ENCODE measurements at places on chromosomes 7 and 10. TPM values are rescaled to one million over a fixed set of nuclear protein-coding genes. Genes with fewer than 3 reads are reported as not detected.

DNA sequence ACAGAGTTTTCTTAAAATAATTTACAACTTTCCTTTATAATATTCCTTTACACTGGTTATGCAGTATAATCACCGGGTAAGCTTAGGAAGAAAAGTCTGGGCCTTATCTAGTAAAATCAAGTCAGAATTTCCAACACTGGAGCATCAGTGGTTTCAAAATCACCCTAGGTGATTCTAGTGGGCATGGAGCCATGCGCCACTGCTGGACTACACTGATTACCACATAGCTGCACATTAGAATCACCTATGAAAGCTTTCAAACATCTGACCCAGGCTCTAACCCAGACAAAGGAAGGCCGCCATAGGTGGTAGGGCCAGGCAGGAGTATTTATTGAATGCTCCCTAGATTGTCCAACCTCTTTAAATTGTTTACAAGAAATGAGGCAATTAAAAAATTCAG, 52.0 kb downstream of the NSUN6 start:
- DNase-seq, result no peak

DNA sequence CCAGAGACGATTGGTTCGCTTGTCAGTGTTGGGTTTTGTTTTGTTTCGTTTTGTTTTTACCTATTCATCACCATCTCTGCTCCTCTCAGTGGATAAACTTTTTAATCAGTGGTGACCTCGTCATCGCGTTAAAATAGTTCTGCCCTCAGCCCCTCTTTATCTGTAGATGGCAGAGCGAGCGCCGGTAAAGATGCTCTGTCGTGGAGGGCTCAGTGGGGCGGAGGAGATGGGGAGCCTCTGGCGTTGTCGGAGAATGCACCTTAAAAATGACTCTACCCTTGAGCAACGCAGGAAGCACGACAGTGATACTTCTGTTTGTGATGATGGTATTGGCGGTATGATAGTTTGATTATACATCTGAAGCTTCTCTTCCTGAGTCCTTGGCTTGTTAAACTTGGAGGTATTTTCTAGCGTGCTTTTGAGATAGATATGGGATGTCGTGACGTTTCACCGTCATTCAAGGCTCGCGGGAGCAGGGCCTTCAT, 554 bp downstream of the CSGALNACT2 start:
- DNase-seq, result peak; percentile 44

- peak; percentile 33 for DNase-seq
Measured at GRCh38 chr10:75019370-75019769, 92.1 kb upstream of the SAMD8 start.

- no peak for DNase-seq
Measured at GRCh38 chr10:101019440-101019703, 11.6 kb downstream of the PDZD7 start.

- DNase-seq, result no peak
Measured at GRCh38 chr10:7649673-7650300, 17.0 kb downstream of the ITIH5 start.

DNA sequence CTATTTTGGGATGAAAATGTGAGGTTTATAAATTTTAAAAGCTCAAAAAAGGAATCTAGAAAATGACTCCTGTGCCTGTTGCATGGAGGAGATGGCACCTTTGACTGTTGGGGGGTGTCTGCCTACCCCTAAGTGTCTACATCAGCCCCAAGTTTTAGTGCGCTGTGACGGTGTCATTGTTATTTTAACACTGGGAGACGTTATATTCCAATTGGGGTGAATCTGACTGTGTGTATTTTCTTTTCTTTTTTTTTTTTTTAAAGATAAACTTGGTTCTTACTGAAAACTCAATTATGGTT, 517 bp downstream of the SRGN start:
- DNase-seq, result no peak

DNA sequence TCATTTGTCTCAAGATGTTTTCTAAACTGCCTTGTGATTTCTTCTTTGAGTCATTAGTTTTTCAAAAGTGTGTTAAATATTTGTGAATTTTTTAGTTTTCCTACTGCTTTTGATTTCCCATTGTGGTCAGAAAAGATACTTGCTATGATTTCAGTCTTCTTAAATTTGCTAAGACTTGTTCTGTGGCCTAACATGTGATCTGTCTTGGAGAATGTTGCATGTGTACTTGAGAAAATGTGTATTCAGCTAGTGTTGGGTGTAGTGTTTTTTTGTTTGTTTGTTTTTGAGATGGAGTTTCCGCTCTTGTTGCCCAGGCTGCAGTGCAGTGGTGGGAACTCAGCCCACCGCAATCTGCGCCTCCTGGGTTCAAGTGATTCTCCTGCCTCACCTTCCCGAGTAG, 28.6 kb downstream of the BMPR1A start:
- no peak for DNase-seq

GRCh38 chr7:31054608-31055278, 2.6 kb downstream of the ADCYAP1R1 start:
- no peak for DNase-seq

DNA sequence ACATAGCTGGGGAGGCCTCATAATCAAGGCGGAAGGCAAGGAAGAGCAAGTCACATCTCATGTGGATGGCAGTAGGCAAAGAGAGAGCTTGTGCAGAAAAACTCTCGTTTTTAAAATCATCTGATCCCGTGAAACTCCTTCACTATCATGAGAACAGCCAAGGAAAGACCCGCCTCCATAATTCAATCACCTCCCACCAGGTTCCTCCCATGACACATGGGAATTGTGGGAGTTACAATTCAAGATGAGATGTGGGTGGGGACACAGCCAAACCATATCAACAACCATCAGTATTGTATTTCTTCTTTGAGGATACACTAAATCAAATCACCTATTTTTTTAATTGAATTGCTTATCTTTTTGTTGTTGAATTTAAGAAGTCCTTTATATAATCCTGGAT, 16.7 kb downstream of the POT1 start:
- no peak for DNase-seq

DNA sequence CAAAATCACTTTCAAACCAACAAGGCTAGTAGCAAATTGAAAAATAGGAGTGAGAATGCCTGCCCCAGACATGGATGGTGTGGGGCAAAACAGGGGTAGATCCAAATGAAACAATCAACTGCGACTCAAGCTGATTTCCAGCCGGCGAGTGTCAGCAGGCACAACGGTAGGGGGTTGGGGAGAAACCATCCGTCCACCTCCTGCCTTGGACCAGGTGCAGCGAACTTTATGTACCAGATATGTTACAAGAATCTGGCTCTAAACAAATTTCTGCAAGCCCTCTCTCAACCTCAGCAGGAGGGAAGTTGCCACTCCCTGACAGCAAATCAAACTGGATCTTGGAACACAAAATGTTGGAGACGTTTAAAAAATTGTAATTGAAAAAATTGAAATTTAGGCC, 45.2 kb downstream of the PYROXD2 start:
- DNase-seq, result no peak

GRCh38 chr7:155488483-155489127, 30.7 kb downstream of the EN2 start:
- DNase-seq, result no peak

DNA sequence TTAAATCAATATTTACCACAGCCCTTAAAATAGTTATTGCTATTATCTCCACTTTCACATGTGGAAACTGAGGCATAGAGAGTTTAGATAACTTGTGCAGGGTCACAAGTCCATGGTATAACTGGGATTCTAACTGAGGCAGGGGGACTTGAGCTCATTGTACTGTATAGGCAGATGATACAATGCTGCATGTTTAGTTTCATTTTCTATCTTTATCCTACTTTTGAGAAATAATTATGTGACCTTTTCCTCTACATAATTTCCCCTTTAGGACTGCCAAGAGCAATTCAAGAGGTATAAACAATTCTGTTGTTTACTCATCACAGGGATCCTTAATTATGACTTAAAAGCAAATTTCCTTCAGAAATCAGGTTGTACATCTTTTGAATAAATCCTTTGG, 193.1 kb downstream of the SUGCT start:
- peak; percentile 6 for DNase-seq

GRCh38 chr7:135075716-135076115, 72.2 kb upstream of the TMEM140 start:
- DNase-seq, result no peak

DNA sequence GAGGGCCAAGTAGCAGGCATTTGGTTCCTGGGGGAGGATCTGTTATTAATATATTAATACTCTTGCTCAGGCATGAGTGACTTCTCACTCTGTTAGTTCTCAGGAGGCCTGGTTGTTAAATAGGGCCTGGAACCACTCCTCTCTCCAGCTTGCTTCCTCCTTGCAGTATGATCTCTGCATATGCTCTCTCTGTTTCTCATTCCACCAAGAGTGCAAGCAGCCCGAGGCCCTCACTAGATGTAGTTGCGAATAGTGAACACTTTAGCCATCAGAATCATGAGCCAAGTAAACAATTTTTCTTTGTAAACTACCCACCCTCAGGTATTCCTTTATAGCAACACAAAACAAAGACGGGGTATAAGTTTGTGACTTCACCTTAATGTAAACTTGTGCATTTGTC, 784.3 kb downstream of the DNAJB9 start:
- DNase-seq, result no peak

DNA sequence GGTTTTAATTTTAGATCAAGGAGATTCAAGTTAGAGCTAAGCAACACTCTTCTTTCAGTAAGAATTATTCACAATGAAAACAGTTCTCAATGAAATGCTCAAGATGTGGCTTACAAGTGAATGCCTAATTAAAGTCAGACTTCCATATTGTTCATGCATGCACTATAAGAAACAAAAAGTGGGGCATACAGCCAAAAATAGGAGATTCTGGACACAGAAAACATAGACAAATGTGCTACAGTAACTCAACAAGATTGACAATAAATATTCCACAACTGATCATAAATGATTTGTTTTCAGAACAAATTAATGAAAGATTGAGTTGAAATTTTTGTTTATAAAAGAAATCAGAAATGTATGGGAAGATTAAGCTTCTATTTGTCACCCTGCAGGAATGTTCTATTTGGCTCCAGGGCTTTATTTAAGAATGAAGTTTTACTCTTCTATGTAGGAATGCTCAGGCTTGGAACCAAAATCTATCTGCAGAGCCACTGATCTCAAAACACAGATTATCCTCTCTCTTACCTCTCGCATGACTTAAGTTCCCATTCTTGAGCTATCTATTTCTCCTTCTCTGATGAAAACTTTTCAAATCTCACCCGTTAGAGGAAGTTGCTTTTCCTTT, 89.0 kb upstream of the PIP4K2A start:
- DNase-seq, result peak; percentile 79

GRCh38 chr10:16950656-16951601, 133.7 kb upstream of the RSU1 start:
- DNase-seq, result peak; percentile 38

DNA sequence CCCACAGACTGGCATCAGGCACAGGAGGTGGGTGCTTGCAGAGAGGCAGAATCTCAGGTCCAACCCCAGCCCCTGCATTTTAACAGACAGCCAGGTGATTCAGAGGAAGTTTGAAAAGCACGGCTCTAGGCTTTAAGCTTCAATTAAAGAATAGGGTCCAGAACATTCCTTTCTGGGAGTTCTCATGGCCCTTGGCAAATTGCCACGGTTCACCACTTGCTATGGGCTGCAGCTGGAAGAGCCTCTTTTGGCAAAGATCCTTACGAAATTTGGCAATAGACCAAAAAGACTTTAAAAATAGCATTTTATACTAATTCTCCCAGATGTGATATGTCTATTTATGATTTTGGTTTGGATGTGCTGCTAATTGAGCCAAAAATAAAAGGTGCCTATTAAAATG, 148.1 kb downstream of the ITGA8 start:
- DNase-seq, result peak; percentile 54

DNA sequence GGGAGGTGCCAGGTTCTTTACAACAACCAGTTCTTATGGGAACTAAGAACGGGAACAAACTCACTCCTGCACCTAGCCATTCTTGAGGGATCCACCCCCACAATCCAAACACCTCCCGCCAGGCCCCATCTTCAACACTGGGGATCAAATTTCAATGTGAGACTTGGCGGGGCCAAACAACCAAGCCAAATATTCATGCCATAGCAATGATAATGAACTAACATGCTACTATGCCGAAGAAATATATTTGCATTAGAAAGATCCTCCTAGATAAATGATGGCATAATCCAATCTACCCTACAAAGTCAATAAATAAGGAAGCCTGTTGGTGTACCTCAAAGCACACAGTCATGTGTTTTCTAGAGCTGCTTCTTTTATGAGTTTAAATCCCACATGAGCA, 57.6 kb downstream of the CCDC71L start:
- DNase-seq, result no peak

Gene IDI2
- not detected for total RNA-seq

Gene GTF2IRD2
- total RNA-seq, result 8.2 TPM

Gene CALML3
- total RNA-seq, result not detected

Gene MOGAT3
- total RNA-seq, result not detected

Gene R3HCC1L
- total RNA-seq, result 19.5 TPM

Gene IKZF1
- not detected for total RNA-seq

Gene HOXA13
- not detected for total RNA-seq

Gene TMEM178B
- under 0.01 TPM for total RNA-seq

Gene ZNF365
- total RNA-seq, result 5.8 TPM

Gene OR2A5
- total RNA-seq, result not detected
